Stimulated activated CD8-positive, alpha-beta memory T cell treated with anti-CD3 and anti-CD28 coated beads, Interleukin-7, amount 100 ng/mL, for 1 hour (primary cell): ENCODE measurements at places on chromosomes 7 and 10.

GRCh38 chr10:113284635-113285034 lies 268.2 kb upstream of the HABP2 start:
- DNase-seq = no peak

- DNase-seq = no peak
Measured at GRCh38 chr7:104956753-104957450, 57.1 kb upstream of the KMT2E start.

DNA sequence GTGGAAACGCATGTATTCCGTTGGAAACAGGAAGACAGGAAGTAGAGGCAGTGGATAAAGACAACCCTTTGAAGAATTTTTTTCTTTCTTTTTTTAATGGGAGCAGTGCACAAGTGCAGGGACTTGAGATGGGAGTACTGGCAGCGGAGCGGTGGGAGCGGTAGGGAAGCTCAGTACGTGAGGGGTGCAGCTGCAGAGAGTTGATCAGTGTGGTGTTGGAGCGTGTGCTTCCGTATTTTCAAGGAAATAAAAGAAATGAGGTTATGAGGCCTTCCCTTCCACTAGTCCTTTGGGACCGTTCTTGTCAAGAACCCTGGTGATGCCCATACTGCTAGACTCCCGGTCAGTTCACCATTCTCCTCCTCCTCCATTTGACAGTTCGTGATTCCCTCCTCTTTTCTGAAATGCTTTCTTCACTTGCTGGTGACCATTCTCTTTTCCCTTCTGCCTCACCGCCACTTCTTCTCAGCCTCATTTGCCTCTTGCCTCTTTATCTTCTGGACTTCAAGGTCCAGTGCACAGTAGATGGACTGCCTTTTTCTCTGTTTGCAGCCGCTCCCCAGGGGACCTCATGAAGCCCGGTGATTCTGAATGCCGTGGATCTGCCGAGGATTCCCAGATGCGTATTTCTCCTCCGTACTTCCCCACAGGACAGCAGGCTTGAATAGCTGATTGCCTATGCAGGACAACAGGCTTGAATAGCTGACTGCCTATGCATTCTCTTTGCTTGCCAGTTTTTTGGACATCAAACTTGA lies 39.1 kb upstream of the TMEM236 start:
- DNase-seq = no peak

DNA sequence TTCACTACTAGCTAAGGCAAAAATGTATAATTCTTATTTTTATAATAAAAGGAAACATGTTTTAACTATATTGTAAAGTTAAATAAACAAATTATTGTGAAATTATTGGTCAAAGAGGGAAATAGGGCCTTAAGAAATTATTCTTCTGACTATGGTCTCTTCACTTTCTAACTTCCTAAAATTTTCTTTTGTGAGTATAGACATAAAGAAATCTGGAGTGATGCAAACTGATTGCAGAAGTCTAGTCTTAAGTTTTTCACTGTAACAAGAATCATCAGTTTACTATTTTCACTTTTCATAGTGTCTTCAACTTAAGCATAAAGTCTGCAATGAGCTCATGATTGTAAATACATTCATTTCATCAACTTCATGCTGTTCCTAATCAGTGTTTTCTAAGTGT lies 525.4 kb downstream of the TFEC start:
- no peak for DNase-seq

DNA sequence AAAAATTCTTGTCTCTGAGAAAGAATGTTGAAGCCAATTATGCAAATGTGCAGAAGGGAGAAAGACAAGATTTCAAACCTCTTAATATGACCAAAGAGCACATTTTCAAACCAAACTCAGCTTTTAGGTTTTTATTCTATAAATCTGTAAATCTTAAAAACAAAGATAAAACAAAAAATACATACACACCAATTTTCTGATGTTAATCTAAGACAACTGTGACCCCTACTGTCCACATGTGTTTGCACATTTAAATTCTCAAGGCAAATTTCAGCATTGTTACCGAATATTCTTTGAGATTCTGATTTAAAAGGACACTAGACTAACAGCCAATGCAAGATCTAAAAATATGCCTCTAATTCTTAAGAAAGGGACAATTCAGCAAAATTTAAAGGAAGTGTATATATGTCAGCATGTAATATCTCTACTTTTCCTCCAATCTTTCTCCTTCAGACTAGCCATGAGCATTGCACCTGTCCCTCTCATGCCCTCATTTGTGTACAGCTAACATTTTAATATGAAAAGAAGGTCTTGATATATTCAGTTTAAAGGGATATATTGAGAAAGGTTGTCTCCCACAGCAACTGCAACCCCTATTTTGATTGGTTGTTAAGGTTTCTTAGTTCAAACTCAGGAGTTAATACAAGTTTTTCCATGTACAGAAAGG lies 417.9 kb downstream of the IPMK start:
- DNase-seq = no peak

- DNase-seq = no peak
Measured at GRCh38 chr7:1663857-1664651, 6.0 kb upstream of the ELFN1 start.

DNA sequence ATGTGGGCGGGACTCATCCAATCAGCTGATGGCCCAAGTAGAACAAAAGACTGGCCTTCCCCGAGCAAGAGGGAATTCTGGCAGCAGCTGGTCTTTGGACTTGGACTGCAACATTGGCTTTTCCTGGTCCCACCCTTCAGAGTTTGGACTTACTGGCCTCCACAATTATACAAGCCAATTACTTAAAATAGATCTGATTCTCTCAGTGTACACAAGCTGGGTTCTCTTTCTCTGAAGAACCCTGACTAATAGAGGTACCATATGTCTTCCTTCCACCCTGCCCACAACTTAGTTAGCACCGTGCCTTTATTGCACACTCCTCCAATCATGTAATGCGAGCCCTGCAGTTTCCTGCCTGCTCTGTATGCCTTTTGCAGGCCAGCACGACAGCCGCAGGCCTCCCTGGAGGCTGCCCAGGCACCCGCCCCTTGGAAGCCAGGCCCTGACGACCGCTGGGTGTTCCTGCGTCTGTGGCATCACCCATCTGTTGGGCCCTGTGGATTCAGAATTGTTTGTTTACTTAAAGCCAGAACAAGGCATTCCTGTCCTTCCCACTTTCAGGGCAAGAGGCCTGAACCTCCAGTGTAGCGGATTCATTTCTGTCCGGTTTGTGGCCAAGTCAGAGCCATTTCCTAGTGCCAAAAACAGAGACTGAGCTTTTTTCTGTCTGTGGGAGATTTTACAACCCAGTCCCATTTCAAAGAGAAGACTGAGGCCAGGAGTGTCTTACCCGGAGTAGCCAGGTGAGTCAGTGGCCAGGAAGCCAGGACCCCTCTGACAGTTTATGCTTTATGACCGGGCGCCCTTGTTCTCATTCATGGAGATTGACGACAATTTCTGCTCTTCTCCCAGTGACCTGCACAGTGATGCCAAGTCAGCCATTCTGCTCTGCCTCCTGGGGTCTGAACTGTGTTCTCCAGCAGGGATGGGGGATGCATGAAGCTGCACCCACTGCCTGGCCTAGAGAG lies 968 bp upstream of the INMT start:
- DNase-seq = no peak

- no peak for DNase-seq
Measured at GRCh38 chr10:71964743-71965515, 734 bp downstream of the CHST3 start.

DNA sequence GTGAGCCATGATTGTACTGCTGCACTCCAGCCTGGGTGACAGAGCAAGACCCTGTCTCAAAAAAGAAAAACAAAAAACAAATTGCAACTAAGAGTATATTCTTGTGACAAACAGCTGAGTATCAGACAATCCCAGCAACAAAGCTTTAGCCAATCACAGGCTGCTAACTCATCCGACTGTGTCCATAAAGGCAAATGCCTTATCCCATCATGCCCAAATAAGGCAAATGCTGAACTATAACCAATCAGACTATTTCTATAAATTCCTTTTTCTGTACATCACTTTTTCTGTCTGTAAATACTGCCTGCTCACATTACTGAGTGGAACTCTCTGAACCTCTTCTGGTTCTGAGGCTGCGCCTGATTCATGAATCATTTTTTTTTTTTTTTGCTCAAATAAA lies 37.5 kb upstream of the TAC1 start:
- DNase-seq = no peak

DNA sequence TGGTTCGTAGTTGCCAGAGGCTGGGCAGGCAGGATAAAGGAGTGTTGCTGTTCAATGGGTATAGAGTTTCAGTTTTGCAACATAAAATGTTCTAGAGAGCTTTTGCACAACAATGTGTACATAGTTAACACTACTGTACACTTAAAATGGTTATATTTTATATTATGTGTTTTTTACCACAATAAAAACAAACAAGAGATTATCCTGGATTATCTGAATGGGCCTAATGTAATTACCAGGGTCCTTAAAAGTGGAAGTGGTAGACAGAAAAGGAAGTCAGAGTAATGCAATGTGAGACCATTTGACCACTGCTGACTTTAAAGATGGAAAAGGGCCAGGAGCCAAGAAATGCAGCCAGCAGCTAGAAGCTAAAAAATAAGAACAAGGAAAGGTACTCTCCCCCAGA lies 159.7 kb downstream of the SGMS1 start:
- no peak for DNase-seq

GRCh38 chr10:78899996-78900714 lies 168.6 kb upstream of the ZMIZ1 start:
- DNase-seq = no peak

DNA sequence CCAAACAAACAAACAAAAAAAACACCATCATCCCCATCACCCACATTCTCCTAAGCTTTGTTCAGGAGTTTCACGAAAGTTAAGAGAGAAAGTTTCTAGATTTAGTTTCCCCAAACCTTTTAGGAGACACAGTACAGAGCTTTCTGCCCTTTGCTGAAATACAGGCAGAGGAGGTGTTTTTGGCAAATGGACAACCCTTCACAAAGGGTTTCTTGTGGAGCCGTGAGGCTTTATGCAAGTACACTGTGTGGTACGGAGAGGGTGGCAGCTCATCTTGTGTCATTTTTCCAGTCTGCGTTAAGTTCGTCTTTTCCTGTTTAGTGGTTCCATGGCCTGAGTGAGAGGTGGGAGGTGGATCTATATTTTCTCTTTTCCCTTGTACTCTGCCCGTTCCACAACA lies 215.5 kb upstream of the PRKCQ start:
- no peak for DNase-seq

GRCh38 chr10:79585870-79586527 lies 24.7 kb upstream of the SFTPA1 start:
- no peak for DNase-seq

DNA sequence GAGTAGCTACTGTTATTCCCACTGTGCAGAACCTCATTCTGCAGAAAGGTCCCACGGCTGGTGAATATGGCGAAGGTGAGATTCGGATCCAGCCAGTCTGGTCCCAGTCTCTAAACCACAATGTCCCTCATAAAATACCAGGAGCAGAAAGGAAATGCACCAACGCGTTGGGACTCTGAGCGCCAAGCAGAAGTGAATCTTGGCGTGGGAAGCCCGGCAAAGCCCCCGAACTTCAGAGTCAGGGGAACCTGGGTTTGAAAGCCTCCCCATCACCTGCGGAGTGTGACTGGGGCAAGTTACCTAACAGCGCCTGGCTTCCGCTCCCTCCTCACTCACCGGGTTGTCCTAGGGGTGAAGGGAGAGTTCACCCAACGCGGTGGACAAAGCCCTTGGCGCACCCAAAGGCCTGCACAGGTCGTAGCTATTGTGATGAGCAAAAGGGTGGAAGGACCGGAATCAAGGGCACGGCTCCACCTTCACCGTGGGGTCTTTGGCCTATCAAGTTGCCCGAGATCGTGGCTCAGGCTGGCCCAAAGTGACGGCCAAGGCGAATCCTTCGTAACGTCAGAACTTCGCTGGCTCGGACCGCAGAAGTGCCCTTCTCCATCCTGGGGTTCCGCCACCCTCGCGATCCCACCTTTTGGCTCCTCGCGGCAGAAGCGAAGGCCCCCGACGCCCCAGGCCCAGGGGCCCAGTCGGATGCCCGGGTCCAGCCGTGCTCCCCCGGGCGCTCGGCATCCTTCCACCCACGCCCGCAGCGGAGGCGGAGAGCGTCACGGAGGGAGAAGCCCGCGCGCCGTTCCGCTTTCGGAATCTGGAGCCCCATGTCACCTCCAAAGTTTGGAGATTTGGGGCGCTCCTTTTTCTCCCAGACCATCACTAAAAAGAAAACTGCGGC lies 811 bp downstream of the RGS10 start:
- DNase-seq = peak; percentile 27

DNA sequence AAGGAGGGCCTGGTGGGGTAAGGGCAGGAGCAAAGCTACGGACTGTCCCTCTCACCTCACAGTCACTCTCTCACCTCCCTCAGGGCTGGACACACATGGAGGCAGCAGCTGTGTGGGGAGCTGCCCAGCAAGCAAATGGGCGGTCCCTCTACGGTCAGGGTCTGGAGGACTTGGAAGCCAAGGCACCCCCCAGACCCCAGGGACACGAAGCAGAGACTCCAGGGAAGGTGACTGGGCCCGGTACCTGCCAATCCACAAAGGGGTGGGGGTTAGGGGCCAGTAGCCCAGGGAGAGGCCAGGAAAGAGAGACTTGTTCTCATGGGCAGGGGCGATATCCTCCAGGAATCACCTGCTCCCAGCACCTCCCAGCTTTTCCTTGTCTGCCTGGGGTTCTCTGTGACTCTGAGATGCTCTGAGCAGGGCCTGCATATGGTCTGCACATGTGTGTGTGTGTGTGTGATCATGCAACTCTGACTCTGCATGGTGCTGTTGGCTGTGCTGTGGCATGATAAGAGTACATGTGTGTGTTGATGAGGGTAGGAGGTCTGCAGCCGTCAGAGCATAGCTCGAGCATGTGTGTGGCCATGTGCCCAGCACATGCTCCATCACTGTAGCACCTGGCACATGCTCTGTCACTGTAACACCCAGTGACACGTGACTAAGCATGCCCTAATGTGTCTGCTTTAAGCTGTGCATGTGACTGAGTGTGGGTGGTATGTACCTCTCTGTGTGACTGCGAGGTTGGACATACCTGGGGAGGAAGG lies 4.6 kb upstream of the LDB3 start:
- DNase-seq = no peak

GRCh38 chr10:98058295-98058694 lies 27.9 kb upstream of the CRTAC1 start:
- no peak for DNase-seq

DNA sequence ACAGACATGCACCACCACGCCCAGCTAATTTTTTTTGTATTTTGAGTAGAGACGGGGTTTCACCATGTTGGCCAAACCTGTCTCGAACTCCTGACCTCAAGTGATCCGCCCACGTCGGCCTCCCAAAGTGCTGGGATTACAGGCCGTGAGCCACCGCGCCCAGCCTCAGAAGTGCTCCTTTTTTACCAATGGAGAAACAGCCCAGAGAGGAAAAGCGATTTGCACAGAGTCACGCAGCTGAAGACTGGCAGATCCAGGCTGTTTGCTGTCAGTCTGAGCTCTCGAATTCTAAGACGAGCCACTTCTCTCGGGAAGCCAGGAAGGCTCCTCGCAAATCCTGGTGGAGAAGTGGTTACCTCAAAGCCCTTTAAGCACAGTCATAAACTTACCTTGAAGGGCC lies 57.4 kb upstream of the SDK1 start:
- DNase-seq = no peak

- no peak for DNase-seq
Measured at GRCh38 chr10:117597216-117597615, 54.7 kb downstream of the EMX2 start.

- DNase-seq = no peak
Measured at GRCh38 chr7:68684246-68684839, 913.9 kb upstream of the AUTS2 start.
